ENCODE measurements at places on chromosomes 6 and 20. TPM values are rescaled to one million over a fixed set of nuclear protein-coding genes. Genes with fewer than 3 reads are reported as not detected.

PRDM13 gene
- total RNA-seq, result not detected

PXDC1 gene
- total RNA-seq, result 153 TPM

C4A gene
- total RNA-seq, result 1.8 TPM

DLL1 gene
- total RNA-seq, result 10.7 TPM

KIF6 gene
- not detected for total RNA-seq

MOG gene
- total RNA-seq, result not detected

KCNK5 gene
- not detected for total RNA-seq

SDC4 gene
- total RNA-seq, result 64.3 TPM

TOMM6 gene
- total RNA-seq, result 172 TPM

OGFR gene
- 72.3 TPM for total RNA-seq

SLC25A27 gene
- total RNA-seq, result 2.6 TPM

GTSF1L gene
- total RNA-seq, result not detected

SCUBE3 gene
- 2.3 TPM for total RNA-seq

NDUFAF5 gene
- 17.5 TPM for total RNA-seq

RGL2 gene
- total RNA-seq, result 65.5 TPM

NRSN1 gene
- total RNA-seq, result not detected

TBX18 gene
- 3.7 TPM for total RNA-seq

- DNase-seq, result no peak
Observed at GRCh38 chr6:85126485-85127167, 323.3 kb upstream of the NT5E start.

DNA sequence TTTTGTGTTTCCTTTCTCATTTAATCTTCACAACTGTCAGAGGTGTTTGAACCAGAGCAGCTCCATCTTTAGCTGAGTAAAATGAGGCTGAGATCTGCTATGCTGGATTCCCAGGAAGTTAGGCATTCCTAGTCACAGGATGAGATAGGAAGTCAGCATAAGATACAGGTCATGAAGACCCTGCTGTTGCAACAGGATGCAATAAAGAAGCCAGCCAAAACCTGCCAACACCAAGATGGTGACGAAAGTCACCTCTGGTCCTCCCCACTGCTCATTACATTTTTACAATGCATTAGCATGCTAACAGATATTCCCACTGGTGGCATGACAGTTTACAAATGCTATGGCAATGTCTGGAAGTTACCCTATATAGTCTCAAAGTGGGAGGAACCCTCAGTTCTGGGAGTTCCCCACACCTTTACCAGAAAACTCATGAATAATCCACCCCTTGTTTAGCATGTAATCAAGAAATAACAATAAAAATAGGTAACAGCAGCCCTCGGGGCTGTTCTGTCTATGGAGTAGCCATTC, 262.2 kb upstream of the FERMT1 start:
- no peak for DNase-seq

GRCh38 chr6:162055365-162055764, 672.2 kb downstream of the PRKN start:
- DNase-seq, result no peak

- no peak for DNase-seq
Observed at GRCh38 chr6:103925317-103925716, 934.4 kb downstream of the HACE1 start.

DNA sequence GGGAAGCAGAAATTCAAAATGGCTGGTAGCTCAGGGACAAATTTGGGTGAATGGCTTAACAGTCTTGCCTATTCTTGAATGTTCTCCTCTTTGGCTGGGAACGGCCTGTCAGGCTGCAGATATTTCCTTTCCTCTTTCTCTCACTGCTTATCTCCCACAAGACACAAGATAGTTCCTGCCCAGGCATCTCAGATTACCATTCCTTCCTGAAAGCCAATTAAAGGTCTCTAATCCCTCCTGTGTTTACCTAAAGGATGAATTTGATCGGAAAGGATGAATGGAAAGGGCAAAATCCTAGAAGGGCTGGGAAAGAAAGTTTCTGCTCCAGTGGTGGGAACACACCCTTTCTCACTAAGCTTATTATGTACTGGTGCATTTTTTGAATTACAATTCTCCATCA, 95.9 kb upstream of the JAG1 start:
- DNase-seq, result no peak

- DNase-seq, result no peak
Observed at GRCh38 chr20:5433352-5433751, 116.6 kb upstream of the PROKR2 start.

- DNase-seq, result no peak
Observed at GRCh38 chr6:34901930-34902329, 12.9 kb downstream of the ANKS1A start.

GRCh38 chr20:36624944-36625324, 19.4 kb downstream of the RAB5IF start:
- DNase-seq, result no peak

DNA sequence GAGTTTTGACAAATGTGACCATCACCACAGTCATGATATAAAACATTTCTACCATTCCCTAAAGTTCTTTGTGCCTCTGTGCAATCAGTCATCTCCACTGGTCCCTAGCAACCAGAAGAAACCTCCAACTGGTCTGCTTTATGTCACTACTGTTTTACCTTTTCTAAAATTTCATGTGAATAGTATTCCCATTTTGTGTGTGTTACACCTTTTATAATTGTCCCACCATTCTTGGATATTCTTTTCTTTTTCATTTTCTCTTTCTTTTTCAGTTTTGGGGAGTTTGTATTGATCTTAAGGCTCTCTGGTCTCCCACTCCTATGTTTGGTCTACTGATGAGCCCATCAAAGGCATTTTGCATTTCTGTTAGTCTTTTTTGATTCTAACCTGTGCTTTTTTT, 95.4 kb downstream of the NCOA3 start:
- no peak for DNase-seq

- DNase-seq, result no peak
Observed at GRCh38 chr20:45545754-45546453, 1.3 kb downstream of the EPPIN start.

GRCh38 chr6:148535381-148535780, 192.7 kb downstream of the SASH1 start:
- no peak for DNase-seq

GRCh38 chr6:105932440-105932839, 153.7 kb upstream of the PRDM1 start:
- no peak for DNase-seq

DNA sequence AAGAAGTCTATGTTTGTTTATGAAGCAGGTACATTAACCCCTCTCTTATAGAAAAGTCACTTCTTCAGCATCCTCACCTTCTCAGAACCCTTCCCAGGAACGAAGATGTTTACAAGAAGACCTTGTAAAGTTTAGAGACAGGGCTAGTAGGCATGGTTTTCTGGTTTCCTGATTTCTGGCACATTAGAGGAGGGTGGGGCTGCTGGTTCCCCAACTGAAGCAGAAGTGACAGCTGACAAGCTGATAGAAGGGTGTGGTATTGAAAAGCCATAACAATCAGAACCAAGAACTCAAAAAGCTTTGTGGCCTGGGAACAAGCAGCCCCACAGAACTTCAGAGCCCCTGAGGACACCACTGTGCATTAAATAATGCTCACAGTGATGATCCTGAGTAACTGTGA, 91.2 kb downstream of the RTN4IP1 start:
- no peak for DNase-seq

DNA sequence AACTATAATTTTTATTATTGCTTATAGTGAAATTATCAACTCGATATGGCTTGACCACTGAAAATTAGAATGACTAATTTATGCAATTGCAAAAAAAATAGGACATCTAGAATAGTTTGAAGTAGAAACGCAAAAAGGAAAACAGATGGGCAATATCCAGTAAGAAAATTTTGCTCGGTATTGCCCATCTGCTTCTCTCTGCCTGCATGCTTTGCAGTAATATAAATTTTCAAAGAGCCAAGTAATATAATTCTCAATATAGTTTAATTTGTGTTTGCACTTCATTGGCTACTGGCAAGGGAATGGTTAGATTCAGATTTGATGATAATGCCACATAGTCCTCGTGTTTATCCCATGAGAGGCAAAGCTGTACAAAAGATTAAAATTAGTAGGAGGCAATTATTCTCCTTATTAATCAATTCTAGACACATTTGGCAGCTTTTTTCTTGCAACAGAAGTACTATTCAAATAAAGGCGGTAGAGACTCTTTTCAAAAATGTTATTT, 27.3 kb upstream of the LAMA2 start:
- no peak for DNase-seq

DNA sequence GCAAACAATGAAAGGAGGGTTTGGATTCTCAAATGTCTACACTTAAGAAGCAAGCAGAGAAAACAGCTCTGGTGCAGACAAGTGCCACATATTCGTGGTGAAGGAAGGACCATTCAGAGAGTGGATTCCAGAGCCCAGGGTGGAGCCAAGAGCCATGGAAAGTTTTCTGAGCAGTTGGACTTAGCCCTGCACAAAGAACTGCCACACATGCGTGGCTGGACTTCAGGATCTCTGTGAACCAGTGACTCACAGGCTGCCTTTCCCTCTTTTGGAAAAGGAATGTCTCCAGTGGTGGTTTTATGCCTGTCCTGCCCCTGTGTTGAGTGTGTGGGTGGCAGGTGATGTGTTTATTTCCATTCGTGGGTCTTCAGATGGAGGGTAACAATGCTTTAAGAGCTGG, 489.5 kb downstream of the CDH26 start:
- DNase-seq, result no peak

DNA sequence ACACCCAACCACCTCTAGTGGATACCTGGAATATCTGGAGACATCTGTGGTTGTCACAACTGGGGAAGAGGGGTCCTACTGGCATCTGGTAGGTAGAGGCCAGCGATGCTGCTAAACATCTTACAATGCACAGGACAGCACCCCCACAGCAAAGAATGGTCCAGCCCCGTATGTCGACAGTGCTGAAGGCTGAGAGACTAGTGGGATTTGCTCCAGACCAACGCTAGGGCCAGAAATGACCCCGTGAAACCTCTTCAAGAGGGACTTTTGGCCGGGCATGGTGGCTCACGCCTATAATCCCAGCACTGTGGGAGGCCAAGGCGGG, 7.2 kb downstream of the PREX1 start:
- no peak for DNase-seq

- DNase-seq, result no peak
Observed at GRCh38 chr6:125811259-125811658, 20.5 kb downstream of the NCOA7 start.
